ENCODE measurements at places on chromosomes 5 and 9. TPM values are rescaled to one million over a fixed set of nuclear protein-coding genes. Genes with fewer than 3 reads are reported as not detected.

DNA sequence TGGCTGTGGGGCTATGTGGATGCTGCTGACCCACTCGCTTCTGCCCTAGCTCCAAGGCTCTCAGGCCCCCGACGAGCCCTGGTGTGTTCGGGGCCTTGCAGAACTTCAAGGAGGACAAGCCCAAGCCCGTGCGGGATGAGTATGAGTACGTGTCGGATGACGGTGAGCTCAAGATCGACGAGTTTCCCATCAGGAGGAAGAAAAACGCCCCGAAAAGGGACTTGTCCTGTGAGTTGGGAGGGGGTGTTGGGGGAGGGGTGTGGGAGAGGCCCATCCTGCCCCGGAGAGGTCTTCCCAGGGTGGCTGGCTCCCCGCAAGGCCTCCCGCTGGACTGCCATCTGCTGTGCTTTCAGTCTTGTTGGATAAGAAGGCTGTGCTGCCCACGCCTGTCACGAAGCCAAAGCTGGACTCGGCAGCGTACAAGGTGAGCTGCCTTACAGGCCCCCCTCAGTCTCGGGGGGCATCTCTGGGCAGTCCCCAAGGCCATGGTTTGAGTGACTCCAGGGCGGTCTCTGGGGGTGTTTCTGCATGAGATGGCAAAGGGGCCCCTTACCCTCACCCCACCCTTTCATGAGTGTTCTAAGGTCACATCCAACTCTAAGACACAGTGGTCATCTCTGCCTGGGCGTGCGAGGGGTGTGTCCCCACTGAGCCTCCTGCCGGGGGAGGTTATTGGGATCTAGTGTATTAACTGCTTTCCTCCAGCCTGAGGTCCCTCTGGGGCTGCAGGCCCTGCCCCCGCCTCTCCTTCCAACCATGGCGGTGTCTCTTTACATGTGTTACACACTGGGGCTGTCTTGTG, 89.5 kb downstream of the PHF2 start:
- H3K27ac ChIP-seq, result no peak overlapping the region
- no peaks in the 10 kb centered on the region for H3K4me1 ChIP-seq
- peaks cover 6% of the 10 kb centered on the region for H3K36me3 ChIP-seq
- no peak overlapping the region for H3K4me3 ChIP-seq
- DNase-seq, result peak; percentile 87

GRCh38 chr5:57184322-57184721, 10.5 kb downstream of the GPBP1 start:
- no peaks in the 10 kb centered on the region for H3K27me3 ChIP-seq
- peaks cover 66% of the 10 kb centered on the region for H3K4me1 ChIP-seq
- H3K36me3 ChIP-seq, result peaks cover 7% of the 10 kb centered on the region

Gene ACOT12
- total RNA-seq, result not detected

- H3K4me3 ChIP-seq, result no peak overlapping the region
- H3K27ac ChIP-seq, result no peak overlapping the region
- no peaks in the 10 kb centered on the region for H3K27me3 ChIP-seq
- peaks cover 4% of the 10 kb centered on the region for H3K4me1 ChIP-seq
- DNase-seq, result no peak
Measured at GRCh38 chr9:112863746-112864145, 26.9 kb downstream of the SLC46A2 start.

Gene SLC34A1
- not detected for total RNA-seq

Gene ANKRD34B
- not detected for total RNA-seq

DNA sequence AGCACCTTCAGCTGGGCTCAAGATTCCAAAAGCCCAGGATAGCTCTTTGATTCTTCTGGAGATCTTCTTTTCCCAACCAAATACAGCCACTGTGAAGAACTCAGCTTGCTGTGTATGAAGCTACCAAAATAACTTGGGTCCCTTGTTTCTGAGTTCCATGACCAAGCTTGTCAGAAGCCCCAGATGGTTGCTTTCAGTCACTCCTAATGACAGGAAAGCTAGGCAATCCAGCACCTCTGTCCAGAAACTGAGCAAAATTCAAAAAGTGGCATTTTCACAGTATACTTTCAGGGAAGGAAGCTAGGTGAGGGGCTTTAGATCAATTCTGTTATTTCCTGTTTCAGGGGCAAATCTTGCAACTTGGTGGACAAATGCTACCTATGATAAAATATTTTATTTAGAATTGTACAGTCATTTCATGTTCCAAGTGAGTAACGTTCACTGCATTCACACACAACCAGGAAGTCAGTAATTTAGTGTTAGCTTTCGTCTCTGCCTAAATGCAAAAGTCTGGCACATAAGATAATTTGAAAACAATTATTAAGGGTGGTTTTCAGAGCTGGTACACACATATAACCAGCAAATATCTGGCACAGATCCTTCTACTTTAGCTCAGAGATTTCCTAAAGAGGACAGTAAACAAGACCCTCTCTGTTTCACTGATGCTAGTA, 330.1 kb downstream of the GLIS3 start:
- H3K27ac ChIP-seq, result no peak overlapping the region
- no peaks in the 10 kb centered on the region for H3K27me3 ChIP-seq
- H3K4me3 ChIP-seq, result no peak overlapping the region
- DNase-seq, result no peak

All from chondrocyte (in vitro differentiated cells).